ENCODE measurements at places on chromosomes 11 and 22.

DNA sequence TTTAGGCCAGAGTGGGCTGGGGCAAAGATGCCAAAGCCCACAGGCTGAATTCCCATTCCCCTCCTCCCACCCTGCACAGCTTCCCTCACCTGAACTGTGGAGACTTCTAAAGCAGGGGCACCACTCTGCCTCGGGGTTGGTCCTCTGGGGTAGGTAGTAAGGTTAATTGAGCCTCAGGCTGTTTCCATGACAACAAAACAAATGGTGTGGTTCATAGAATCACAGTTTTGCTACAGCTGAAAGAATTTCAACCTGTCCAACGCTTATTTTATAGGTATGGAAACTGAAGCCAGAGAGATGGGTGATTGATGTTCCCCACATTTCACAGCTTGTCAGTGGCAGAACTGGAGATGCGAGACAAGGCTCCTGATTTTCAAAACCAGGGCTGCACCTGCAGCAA is 109.5 kb downstream of the SNX19 start:
- DNase-seq = no peak

- DNase-seq = no peak
Measured at GRCh38 chr22:31652088-31652487, 9.9 kb downstream of the PISD start.

- no peak for DNase-seq
Measured at GRCh38 chr11:2363130-2363529, 14.0 kb upstream of the CD81 start.

DNA sequence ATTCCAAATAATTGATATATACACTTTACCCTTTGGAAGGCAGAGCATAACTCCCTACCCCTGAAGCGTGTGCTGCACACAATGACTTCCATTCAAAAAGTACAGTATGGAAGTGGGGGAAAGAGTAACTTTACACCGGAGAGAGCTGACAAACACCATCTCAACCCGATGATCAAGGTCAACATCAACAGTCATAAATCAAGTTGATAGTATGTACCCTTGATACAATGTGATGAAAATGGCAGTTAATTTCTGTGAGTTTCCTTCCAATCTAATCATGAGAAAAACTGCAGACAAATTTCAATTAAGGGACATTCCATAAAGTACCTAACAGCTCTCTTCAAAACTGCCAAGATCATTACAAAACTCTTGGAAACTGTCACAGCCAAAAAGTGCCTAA is 6.0 kb upstream of the DEUP1 start:
- no peak for DNase-seq

DNA sequence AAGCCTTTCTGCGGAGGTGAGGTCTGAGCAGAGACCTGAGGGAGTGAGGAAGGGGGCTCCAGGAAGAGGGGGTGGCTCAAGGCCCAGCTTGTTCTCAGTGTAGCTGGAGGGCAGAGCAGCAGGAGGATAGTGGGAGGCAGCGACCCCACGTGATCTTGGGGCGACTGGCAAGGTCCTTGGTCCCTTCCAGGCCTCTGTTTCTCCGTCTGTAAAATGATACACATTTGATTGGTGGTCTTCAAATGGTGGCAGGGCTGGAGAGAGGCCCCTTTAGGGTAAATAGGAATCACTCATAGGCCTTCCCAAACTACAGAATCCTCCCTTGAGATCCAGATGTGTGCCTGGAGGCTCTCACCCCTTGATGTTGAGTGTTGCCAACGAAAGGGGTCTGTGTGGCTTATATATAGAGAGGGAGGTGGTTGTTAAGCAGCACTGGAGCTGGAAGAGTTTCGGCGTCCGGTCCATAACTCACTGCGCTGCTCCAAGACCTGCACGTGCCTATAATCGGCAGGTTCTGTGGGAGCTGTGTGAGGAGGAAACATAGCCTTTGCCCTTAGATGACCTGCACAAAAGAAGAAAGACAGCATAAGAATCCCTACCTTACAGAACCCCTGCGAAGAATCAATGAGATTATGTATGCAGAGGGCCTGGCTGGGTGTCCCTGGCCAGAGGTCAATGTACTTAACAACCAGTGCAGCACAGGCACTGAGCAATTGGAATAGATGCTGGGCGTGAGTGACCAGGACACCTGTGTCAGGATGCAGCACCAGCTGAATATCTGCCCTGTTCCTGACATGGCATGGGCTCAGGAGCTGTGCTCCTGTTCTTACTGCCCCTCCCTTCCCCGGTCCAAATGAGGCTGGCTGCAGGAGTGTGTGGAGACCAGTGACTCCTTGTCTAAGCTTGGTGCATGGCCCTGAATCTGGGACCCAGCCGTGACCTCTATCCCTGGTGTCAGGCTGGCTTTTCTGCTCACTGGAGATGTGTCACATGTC is 28.7 kb downstream of the OTOG start:
- no peak for DNase-seq

Data from NCI-H2107 (cell line).